ENCODE measurements at places on chromosomes 7 and 10. TPM values are rescaled to one million over a fixed set of nuclear protein-coding genes. Genes with fewer than 3 reads are reported as not detected.

GRCh38 chr10:73931767-73932619 lies 21.1 kb downstream of the PLAU start:
- DNase-seq = no peak

DNA sequence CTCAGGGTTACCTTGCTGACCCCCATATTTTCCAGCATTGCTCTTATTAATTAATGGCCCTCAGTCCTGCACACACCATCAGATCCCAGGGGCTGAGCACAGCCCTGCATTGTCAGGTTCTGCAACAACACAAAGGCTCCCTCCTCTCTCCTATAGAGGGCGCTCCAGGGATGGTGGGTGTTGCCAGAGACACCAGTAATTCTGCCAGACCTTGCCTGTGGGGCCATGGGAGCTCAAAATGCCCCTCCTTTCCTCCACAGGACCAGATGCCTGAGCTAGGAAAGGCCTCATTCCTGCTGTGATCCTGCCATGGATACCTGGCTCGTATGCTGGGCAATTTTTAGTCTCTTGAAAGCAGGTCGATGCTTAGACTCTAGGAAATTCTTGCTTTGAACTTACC lies 42.8 kb upstream of the PRSS58 start:
- no peak for DNase-seq

- no peak for DNase-seq
Observed at GRCh38 chr7:80288175-80289122, 153.8 kb downstream of the GNAI1 start.

DNA sequence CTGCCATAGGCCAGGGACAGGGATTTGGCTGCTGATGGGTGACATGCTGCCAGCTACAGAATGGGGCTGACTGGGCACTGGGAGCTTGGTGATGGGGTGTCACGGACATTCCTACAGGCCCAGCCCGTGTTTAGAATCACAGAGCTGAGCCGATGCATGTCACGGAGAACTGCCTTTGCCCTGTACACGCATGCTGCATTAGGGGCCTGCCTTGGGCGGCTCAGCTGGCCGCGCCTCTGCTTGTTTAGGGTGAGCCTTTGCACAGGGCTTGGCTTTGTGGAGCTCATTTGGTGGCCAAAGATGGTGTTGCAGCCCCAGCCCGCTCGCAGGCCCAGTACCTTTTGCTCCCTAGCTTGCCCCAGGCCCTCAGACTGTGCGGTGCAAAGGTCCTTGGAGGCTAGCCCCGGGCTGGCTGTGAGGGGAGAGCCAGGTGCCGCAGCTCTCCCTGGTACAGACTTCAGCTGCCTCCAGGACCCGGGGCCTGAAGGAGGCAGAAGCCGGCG lies 108.4 kb upstream of the BTBD16 start:
- no peak for DNase-seq

- no peak for DNase-seq
Observed at GRCh38 chr10:121879476-121879875, 48.4 kb downstream of the ATE1 start.

GRCh38 chr7:85160223-85160622 lies 26.6 kb downstream of the SEMA3D start:
- DNase-seq = no peak

- DNase-seq = no peak
Observed at GRCh38 chr10:74383642-74384041, 232.6 kb downstream of the ADK start.

DNA sequence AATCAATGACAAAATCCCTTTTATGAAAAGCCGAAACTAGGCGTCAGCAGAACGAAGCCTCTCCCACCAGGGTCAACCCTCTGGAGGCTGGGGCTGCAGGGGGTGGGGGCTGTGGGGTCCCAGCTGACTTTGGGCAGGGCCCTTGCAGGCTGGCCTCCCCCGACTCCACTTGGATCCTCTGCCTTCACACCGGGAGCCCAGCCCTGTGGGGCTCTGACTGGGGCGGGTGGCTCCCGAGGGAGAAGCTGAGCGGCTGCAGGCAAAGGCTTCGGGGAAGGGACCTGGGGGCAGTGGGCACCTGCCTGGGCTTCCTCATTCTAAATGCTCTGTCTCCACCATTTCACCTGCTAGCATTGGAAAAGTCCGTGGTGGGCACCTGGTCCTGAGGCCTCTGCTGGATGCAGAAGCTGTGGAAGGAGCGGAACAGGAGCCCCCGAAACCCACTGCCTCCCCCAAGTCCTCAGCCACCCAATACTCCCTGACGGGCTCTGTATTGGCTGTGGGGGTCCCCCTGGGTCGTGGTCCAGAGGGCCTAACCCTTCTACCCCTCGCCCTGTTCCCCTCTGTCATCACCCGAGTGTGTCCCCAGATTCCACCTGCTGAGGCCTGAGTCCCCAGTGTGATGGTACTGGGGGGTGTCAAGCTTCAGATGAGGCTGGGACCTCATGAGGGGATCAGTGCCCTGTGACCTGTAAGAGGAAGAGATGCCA lies 108.6 kb downstream of the DNAJB6 start:
- no peak for DNase-seq

DNA sequence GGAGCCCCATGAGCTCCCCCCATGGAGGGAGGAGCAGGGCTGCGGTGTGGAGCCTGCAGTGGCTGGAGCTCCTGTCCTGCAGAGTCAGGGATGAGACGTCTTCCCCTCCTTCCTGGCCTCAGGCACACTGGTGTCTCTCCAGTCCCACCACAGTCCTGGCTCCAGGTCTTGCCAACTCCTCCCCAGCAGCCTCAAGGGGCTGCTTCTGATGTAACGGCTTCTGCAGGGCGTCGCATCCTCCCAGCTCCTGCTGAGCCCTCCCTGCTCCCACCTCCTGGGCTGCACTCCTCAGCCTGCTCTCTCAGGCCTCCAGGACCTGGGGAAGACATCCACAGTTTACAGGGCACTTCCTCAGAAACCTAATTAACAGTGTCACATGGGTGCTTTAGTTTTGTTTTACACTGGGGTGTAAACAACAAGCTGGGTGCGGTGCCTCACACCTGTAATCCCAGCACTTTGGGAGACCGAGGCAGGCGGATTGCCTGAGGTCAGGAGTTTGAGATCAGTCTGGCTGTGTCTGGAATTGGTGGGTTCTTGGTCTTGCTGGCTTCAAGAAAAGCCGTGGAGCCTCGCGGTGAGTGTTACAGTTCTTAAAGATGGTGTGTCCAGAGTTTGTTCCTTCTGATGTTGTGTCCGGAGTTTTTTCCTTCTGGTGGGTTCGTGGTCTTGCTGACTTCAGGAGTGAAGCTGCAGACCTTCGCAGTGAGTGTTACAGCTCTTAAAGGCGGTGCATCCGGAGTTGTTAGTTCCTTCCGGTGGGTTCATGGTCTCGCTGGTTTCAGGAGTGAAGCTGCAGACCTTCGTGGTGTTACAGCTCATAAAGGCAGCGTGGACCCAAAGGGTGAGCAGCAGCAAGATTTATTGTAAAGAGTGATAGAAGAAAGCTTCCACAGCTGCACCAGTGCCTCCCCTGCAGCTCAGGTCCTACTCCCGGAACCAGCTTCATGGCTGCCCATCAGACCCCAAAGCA lies 95.0 kb downstream of the PAXIP1 start:
- no peak for DNase-seq

- no peak for DNase-seq
Observed at GRCh38 chr7:30214651-30215137, 69.7 kb upstream of the ZNRF2 start.

GRCh38 chr7:42250411-42250810 lies 13.4 kb upstream of the GLI3 start:
- DNase-seq = no peak

DNA sequence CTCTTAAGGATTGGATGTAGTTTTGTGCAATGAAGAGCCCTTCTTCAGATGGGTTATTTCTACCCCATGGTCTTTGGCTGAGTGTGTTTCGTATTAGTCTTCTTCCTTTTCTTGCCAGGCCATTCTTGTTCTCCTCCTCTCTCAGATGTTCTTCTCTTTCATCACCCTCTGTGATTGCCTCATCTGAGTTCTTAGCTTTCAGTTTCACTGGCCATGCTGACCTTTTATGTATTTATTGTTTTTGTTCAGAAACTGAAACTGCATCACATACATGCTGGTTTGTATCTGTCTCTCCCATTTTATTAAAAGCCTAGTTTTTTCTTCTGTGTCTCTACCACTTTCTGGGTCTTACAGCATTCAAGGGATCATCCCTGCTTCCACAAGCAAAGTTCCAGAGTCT lies 21.7 kb upstream of the PCGF5 start:
- no peak for DNase-seq

DNA sequence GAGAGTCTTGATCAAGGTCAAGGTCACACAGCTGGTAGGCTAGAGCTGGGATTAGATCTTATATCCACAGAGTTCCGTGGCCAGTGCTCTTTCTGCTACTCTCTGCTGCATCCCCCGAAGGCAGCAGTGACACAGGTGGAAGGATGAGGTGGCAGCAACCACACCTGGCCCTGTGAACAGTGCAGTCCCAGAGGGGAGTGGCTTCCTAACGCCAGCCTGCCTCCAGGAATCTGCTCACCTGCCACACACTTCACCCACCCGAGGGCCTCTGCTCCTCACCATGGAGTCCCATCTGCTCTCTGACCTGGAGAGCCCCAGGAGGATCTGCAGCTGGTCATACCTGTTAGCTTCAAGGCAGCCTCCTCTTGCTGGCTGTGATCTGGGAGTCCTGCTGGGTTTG lies 484.2 kb downstream of the PLXNA4 start:
- no peak for DNase-seq

DNA sequence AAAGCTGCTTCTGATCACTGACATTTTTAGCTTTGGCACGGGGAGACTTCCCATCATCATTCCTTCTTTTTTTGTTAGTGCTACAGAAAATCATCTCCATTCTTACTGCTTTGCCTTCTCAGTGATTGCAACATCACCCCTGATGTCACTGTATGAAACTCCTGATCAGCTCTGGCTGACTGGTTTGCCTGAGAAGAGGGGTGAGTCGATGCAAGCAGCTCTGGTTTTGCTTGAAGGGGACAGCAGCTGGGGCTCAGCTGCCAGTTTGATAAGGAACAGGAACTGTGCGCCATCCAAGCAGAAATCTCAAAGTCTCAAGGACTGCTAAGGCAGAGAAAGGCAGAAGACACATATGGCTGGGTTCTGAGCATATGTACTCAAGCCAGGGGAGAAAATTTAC lies 808.5 kb upstream of the CELF2 start:
- peak; percentile 40 for DNase-seq

Gene PTCD1
- 3.9 TPM for total RNA-seq

Gene ZNF488
- 0.20 TPM for total RNA-seq

Gene ASAH2
- total RNA-seq = 0.48 TPM

Gene CTTNBP2
- total RNA-seq = 15.2 TPM

Gene MRLN
- not detected for total RNA-seq

Data from ovary (tissue), 10 donors.